ENCODE measurements at places on chromosomes 2 and 18.

DNA sequence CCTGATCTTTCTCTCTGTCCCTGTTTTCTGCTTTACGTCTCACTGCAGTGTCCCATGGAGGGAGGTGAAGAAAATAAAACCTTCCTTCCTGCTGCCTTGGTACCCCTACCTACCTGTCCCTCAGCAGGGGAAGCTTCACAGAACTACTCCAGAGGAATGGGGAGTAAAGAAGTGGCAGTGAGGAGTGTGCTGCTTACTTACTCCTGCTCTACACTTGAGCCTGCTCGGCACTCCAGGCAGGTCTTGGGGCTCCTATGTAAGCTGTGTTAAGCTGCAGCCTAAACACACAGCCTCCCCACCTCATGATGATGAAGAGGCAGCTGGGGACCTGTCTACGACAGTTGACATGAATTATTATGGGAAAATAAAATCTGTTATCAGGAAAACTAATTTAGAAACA, 72.6 kb downstream of the ACSL3 start:
- no peak for DNase-seq

DNA sequence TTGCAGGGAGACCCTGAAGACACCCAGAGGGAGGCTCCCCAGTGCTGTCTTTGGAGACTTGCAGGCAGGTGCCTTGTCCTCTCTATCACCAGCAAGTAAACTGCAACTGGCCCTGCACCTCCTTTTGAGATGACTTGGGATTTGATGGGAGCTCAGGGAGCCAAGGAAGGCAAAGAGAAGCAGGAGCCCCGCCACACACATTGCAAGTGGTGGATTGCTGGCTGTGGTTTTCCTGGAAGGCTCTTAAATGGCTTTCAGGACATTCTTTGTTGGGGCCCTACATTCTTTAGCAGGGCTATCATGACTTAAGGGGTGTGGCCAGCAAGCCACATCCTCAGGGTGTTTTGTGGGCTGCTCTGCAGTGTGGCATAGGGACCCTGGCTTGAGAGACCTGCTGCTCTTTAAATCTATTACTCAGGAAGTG, 39.9 kb upstream of the CDC42EP3 start:
- DNase-seq: peak; percentile 79

GRCh38 chr2:147649286-147649685, 195.5 kb upstream of the ACVR2A start:
- no peak for DNase-seq

- DNase-seq: no peak
Measured at GRCh38 chr2:151358166-151358970, 976 bp downstream of the TNFAIP6 start.

DNA sequence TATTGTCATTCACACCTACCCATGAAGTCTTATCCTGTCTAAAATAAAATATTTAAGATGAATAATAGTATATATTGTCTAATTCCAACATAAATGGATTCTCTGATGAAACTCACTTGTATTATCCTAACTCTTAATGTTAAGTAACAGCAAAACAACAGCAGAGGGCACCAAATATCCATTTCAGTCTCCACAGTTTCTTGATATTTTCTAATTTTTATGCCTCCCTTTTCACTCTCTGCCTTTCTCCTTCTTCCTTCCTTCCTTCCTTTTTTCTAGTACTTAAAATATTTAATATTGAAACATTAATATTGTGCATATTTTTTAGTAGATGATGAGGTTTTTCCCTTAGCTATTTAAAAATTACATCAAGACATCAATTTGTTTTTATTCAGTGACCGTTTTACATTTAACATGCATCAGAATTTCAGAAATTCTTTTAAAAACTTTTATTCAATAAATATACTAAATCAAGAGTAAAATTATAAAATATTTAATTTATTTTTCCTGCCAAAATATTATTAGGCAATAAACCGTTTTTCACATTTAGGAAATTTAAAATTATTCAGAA, 97.6 kb downstream of the WDR7 start:
- DNase-seq: peak; percentile 29

DNA sequence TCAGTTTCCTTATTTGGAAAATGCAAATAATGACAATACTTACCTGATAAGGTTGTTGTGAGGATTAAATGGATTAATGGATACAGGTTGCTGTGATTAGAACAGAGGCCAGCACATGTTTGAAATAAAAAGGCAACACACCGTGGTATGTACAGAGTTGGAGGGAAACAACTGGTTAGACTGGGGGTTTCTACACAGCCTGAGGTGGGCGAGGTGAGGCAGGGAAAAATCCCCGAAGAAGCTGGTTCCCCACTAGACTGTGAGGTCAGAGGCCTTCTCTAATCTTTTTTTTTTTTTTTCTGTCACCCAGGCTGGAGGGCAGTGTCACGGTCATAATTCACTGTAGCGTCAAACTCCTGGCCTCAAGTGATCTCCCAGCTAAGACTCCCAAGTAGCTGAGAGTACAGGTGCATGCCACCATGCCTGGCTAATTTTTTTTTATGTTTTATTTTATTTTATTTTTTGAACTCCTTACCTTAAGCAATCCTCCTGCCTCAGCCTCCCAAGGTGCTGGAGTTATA, 1.2 kb upstream of the E2F6 start:
- no peak for DNase-seq

GRCh38 chr2:95336406-95336805, 39.3 kb downstream of the KCNIP3 start:
- DNase-seq: no peak

DNA sequence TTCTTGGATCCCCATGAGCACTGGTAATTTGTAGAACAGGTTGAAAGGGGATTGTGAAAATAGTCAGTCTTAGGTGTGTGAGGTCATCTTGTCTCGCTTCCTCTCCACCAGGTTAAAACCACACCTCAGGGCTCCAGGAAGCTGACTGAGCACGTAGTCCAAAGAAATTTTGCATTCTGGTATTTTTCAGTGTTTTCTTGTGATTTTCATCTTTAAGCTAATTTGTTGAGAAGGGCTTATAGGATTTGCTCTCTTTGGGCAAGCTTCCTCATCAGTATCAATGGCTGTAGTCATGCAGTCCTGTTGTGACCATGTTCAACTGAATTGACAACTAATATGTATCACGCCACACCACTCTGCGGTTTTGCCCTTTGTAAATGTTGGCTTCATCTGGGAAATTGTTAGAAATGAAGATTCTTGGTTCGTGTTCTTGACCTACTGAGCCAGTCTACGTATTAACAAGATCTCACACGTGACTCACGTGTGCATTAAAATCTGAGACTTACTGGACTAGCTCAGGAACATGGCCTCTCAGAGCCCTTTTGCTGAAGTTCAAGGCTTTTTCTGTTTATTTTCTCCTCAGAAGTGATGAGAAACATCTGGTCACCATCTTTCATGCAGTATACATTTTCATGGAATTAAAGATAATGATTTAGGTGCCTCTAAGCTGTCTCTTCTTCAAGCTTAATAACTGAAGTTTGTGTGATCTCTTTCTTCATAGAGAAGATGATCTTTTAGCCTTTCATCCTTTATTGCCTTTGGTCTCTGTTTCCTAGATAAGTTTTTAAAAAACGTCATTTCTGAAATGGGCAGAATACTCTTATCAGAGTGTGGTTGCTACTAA, 32.8 kb downstream of the FMNL2 start:
- DNase-seq: no peak

GRCh38 chr18:4172196-4173100, 282.7 kb downstream of the DLGAP1 start:
- no peak for DNase-seq

DNA sequence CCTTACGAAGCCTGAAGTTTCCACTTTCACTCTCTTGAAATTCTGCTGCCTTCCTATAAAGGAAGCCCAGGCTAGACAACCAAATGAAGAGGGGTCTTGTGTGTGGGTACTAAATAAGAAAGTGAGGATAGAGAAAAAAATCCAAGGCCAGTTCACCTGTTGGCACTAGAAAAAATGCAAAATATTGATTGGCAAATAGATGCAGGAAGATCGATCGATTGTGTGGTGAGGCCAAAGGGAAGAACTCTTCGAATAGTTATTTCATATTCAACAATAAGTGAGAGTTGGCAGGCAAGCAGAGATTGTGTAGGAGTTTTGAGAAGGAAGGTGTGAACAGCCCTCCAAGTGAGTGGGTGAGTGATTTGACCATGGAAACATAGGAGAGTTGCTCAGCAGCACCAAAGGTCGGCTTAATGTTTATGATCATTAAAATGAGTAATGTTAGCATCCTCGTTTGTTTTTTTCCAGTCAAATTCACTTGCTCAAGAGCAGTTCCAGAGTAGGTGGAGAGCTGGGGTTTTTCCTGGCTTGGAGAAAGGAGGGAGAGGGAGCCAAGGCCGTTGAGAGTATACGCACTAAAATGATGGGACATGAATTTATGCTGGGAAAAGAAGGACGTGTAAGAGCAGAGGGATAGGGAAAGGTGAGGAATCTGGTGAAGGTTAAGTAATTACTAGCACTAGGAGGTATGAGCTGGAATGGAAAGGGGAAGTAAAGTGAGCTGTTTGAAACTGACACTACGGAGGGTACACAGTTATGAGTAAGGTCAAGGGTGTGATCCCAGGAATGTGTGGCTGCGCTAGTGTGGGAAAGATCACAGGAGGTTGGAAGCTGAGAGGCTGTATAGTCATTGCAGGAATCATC, 1.1 kb upstream of the NAPG start:
- DNase-seq: no peak

- DNase-seq: no peak
Measured at GRCh38 chr2:238950551-238950950, 102.7 kb downstream of the TWIST2 start.

GRCh38 chr2:106282462-106283170, 88.5 kb upstream of the UXS1 start:
- DNase-seq: no peak

DNA sequence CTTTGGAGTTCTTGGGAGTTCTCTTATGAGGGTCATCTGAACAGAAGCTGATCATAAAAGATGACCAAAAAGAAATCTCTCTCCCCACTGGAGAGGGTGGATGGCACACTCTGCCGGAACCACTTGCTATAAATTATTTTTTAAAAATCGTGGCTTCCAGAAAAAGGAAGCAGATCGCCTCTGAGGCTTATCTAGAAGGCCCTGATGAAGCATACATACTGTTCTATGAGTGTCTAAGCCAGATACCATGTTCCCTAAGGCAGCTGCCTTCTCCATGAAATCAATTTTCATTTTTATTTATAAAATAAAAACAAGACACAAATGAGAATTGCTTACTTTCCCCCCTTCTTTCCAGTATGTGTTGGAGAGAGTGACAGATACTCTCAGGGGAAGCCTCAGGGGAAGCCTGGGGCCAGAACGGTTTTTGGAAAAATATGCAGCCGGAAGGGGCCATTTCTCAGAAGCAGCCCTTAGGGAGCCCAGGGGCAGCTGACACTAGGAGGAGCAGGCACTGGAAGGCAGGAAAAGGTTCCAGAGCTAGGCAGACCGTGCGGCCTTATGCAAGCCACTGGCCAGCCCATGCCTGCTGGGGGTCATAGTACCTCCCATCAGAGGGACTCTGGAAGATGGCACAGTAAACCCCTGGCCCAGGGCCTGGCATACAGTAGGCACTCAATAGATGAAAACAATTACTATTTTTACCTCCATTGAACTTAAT, 130.6 kb downstream of the CABLES1 start:
- DNase-seq: no peak

- no peak for DNase-seq
Measured at GRCh38 chr18:32328379-32328778, 138.5 kb downstream of the MEP1B start.

DNA sequence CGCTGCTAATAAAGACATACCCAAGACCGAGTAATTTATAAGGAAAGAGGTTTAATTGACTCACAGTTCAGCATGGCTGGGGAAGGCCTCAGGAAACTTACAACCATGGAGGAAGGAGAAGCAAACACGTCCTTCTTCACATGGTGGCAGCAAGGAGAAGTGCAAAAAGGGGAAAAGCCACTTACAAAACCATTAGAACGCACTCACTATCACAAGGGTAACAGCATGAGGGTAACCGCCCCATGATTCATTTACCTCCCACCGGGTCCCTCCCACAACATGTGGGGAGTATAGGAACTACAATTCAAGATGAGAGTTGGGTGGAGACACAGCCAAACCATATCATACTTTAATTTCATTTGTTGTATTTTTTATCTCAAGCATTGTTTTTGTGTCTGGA, 67.5 kb downstream of the ATP9B start:
- no peak for DNase-seq

GRCh38 chr2:99888617-99889016, 253.8 kb downstream of the AFF3 start:
- DNase-seq: no peak

DNA sequence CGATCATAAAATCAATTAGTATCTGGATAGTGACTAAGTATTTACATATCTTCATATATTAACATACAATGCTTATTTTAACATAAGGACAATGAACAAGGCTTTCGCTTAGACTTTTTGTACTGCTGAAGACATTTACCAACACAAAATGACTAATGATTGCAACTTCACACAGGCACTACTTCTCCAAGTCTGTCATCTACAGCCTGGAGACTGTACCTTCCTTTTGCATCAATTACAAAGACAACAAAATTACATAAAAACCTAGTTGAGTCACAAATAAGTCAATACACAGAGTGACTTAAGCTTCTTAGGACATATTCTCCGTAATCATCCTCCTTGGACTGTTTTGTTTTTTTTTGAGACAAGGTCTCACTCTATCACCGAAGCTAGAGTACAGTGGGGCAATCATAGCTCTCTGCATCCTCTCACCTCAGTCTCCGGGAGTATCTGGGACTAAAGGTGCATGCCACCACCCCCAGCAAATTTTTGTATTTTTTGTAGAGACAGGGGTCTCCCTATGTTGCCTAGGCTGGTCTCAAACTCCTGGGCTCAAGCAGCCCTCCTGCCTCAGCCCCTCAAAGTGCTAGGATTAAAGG, 15.9 kb downstream of the PUM2 start:
- no peak for DNase-seq

GRCh38 chr2:186281726-186282125, 204.3 kb upstream of the ZC3H15 start:
- no peak for DNase-seq

DNA sequence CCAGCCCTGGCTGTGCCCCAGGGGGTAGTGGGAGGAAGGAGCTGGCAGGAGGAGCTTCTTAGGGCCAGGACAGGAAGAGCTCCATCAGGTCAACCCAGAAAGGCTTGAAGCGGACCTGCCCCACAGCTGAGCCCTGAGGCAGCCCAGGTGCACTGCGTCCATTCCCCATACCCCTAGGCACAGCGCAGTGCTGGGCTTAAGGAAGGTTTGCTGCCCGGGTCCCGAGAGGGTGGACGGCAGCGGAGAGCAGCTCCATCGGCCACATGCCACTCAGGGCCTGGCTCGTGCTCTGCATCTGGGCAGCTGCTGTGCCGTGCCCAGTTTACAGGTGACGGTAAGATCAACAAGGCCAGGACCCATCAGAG, 26.4 kb downstream of the DNMT3A start:
- no peak for DNase-seq

- peak; percentile 84 for DNase-seq
Measured at GRCh38 chr2:119431155-119431975, at the start of gene TMEM37. Gene TMEM37 (plus strand): TSS chr2:119431854. CDS start chr2:119431904, 50 bp downstream.
